A549 treated with Hydrocortisone at 1 μM for 4 hours (cell line): ENCODE measurements at places on chromosomes 5 and 9. TPM values are rescaled to one million over a fixed set of nuclear protein-coding genes. Genes with fewer than 3 reads are reported as not detected.

Gene FAM78A
- total RNA-seq: 0.27 to 0.53 TPM (median 0.38 TPM) in 5 replicates

Gene IL3
- total RNA-seq: not detected in 5 replicates

Gene MLANA
- not detected in 5 replicates for total RNA-seq

Gene GGTA1
- not detected in 5 replicates for total RNA-seq

Gene SEMA5A
- 0.01 TPM in 1 of 5 replicates, not detected in the others for total RNA-seq

Gene SEMA4D
- 3.9 to 5.4 TPM (median 5.0 TPM) in 5 replicates for total RNA-seq

Gene TYRP1
- 0.05 TPM in 2 of 5 replicates, not detected in the others for total RNA-seq

Gene ADAMTS6
- total RNA-seq: 0.05 to 0.10 TPM (median 0.06 TPM) in 3 of 5 replicates, not detected in the others

Gene TUSC1
- 3.5 to 6.8 TPM (median 6.1 TPM) in 5 replicates for total RNA-seq

Gene MEF2C
- 0.02 to 0.03 TPM (median 0.03 TPM) in 3 of 5 replicates, not detected in the others for total RNA-seq

Gene BARX1
- total RNA-seq: 7.9 to 12.8 TPM (median 11.4 TPM) in 5 replicates

Gene BAAT
- total RNA-seq: 0.24 to 0.49 TPM (median 0.34 TPM) in 5 replicates

Gene BTNL9
- 0.74 to 1.1 TPM (median 0.77 TPM) in 5 replicates for total RNA-seq

Gene TAF11L6
- not detected in 5 replicates for total RNA-seq

Gene IQGAP2
- total RNA-seq: 1.8 to 2.9 TPM (median 2.4 TPM) in 5 replicates

Gene GFPT2
- 49.7 to 59.4 TPM (median 53.9 TPM) in 5 replicates for total RNA-seq

Gene OR13D1
- not detected in 5 replicates for total RNA-seq

Gene AQP3
- total RNA-seq: 21.0 to 24.9 TPM (median 23.2 TPM) in 5 replicates

Gene FBP1
- total RNA-seq: not detected in 5 replicates

Gene MARCOL
- not detected in 5 replicates for total RNA-seq

Gene IFNA21
- not detected in 5 replicates for total RNA-seq

Gene OGN
- not detected in 5 replicates for total RNA-seq

Gene PCDHGA6
- total RNA-seq: 0.14 to 0.26 TPM (median 0.20 TPM) in 5 replicates

Gene EXOC3
- total RNA-seq: 28.4 to 33.7 TPM (median 32.2 TPM) in 5 replicates

Gene VCAN
- 6.7 to 15.0 TPM (median 9.9 TPM) in 5 replicates for total RNA-seq

Gene CD14
- 3.3 to 4.5 TPM (median 4.1 TPM) in 5 replicates for total RNA-seq

Gene ZNF366
- total RNA-seq: not detected in 5 replicates

Gene KIAA0825
- 0.39 to 0.55 TPM (median 0.46 TPM) in 5 replicates for total RNA-seq

Gene APBA1
- 0.09 to 0.56 TPM (median 0.12 TPM) in 5 replicates for total RNA-seq

Gene BTNL3
- total RNA-seq: not detected in 5 replicates

Gene RNF38
- 6.5 to 10.0 TPM (median 8.7 TPM) in 5 replicates for total RNA-seq

Gene CKMT2
- total RNA-seq: not detected in 5 replicates

Gene NR6A1
- total RNA-seq: 1.4 to 2.0 TPM (median 1.8 TPM) in 5 replicates

Gene IL7R
- total RNA-seq: 0.28 to 0.59 TPM (median 0.36 TPM) in 5 replicates

Gene RAB14
- total RNA-seq: 50.1 to 58.1 TPM (median 51.2 TPM) in 5 replicates

Gene INSL6
- total RNA-seq: not detected in 5 replicates

Gene WDR38
- 0.13 to 0.21 TPM (median 0.20 TPM) in 5 replicates for total RNA-seq

Gene ABITRAM
- total RNA-seq: 20.1 to 25.4 TPM (median 22.2 TPM) in 5 replicates

Gene IL9
- not detected in 5 replicates for total RNA-seq

Gene POU4F3
- total RNA-seq: 0.07 to 0.10 TPM (median 0.10 TPM) in 5 replicates

Gene FKTN
- total RNA-seq: 5.2 to 9.1 TPM (median 7.3 TPM) in 5 replicates
